NCI-H460 (cell line): ENCODE measurements at places on chromosomes 2 and 18.
A peak's percentile ranks its signal among the peaks of the same experiment; 100 is the strongest.

GRCh38 chr2:174664084-174664759, 66.6 kb upstream of the WIPF1 start:
- no peak for DNase-seq

DNA sequence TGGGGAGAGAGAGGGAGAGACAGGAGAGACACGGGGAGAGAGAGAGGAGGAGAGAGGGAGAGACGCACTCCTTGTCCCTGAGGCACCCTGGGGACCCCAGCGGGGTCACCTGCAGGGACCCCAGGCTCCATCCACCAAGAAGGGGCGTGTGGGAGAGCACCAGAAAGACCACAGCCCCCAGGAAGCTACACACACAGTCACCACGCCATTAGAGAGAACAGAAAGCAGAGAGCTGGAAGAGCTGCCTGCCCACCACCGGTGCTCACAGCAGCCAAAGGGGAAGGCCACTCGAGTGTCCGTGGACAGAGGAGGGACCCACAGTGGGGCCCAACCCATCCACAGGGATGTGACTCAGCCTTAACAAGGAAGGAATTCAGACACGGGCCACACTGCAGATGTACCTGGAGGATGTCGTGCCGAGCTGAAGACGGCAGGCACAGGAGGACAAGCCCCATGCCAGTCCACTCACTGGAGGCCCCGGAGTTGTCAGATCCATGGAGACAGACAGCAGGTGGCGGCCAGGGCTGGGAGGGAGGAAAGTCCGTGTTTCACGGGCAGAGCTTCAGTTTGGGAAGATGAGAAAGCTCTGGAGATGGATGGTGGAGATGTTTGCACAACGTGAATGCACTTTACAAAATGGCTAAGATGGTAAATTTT, 11.5 kb upstream of the NFATC1 start:
- no peak for DNase-seq

GRCh38 chr2:7601990-7602389, 684.8 kb downstream of the RNF144A start:
- no peak for DNase-seq

DNA sequence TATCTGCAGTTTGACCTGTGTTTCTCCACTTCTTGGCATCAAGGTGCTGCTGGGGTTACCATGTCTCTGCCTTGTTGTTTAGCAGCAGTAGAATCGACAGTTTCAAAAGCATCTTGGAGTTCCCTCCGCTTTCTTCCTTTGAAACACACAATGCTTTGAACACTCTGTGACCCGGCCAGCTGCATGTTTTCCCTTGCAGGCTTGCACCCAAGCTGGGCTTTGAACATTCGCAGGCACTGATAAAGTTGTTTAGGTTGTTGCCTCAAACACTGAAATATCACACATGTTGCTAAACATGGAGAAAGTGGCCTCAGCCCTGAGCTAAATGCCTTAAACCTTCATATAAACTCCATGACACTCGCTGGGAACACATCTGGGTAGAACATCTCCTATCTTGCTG, 251.7 kb downstream of the TSN start:
- DNase-seq = no peak

DNA sequence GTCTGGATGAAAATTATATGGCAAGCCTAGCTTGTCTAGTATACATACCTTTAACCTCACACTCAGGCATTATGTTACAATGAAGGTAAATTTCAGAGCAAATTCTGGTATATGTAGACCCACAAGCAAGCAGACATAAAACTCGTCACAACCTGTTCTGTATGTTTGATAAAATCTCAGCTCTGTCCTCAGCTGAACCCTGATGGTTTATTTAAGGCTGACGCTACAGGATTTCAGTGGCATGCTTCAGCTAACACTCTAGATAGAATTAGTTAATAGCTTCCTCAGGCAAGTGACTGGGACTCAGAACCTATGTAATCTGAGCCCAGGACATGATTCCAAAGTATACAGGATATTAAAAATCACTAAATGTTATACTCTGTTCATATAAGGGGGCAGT, 68.2 kb upstream of the MC2R start:
- no peak for DNase-seq

DNA sequence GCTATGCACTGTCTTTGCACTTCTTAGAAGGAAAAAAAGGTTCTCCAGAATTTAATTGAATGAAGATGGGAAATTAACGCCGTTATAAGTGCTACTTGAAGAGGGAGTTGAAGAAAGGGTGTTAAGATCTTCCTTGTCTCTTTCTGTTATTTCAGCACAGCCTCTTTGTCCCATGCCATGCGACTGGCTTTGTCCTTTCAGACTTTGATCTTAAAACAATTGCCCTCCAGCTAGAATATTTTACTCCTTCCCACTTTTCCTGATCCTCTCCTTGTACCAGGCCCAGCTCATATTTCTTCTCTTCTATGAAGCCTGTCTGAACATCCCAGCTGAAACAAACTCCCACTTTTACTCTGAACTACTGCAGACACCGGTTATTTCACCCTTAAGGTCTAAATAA, 51.4 kb downstream of the RAB27B start:
- DNase-seq = no peak

- DNase-seq = no peak
These were observed 12.7 kb upstream of the MTERF4 start for GRCh38 chr2:241114836-241115235.

DNA sequence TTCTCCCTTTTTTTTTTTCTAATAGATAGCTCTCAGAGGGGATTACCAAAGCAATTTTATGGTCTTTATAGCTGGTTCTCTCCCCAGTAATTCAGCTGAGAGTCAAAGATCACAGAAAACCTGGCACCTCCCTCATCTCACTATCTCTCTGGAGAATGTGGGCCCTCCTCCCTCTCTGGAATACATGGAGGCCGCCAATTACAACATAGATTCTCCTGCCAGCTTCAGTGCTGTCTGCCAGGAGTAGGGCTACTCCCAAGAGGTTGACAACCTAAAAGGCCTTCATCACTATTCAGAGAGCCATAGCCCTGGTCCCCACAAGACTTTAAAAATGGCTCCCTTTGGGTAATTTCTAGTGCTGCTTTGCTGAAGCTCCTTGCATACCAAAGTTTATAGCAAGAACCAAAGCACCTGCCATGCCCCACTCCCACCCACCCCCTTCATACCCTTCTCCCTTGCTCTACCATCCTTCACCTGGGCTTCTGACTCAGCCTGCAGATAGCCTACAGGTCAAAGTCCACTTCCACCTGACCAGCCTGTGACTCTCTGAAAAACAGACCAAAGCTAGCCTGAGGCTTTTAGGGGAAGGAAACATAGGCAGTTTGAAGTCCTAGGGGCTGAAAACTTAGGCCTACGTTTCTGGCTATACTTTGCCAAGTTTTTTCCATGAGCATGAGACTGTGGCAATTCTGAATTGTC, 472.3 kb downstream of the TNS1 start:
- DNase-seq = no peak

DNA sequence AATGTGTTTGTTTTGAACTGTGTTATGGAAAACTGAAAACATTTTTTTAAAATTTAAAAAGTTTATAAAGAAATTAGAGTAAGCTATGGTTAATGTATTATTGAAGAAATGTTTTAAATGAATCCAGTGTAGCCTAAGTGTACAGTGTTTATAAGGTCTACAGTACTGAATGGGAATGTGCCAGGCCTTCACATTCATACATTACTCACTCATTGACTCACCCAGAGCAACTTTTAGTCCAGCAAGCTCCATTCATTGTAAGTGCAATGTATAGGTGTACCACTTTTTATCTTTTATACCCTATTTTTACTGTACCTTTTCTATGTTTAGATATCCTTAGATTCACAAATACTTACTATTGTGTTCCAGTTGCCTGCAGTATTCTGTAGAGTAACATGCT, 215.1 kb upstream of the THUMPD2 start:
- peak; percentile 18 for DNase-seq

- no peak for DNase-seq
These were observed 706 bp downstream of the AGPS start for GRCh38 chr2:177393203-177393755.

DNA sequence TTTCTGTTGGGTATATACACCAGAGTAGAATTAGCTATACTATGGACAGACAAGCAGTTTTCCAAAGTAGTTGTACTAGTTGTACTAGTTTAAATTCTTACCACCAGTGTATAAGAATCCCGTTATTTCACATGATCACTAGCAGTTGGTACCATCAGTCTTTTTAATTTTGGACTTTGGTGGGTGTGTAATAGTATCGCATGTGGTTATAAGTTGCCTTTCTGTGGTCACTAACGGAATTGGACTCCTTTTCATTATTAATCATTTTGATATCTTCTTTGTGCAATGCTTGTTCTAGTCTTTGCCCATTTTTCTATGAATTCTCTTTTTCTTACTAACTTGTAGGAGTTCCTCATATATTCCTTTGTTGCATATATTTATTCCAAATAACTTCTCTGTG, 89.8 kb downstream of the ASXL2 start:
- DNase-seq = no peak

DNA sequence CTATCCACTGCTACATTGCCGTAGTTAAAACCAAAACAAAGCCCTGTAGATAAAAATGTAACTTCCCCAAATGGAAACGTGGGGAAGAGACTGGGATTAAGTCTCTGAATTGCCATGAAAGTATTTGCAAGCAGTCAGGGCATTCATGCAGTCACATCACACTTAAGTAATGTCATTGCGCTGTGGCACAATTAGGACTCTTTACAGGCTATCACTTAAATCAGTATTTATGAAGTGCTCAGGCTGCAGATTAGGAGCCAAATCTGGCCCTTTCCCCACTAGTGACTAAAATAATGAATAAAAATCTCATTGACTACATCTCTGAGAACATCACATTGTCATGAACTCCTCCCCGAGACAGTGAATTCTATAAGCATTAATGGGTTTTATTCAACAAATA, 300.9 kb downstream of the ICOS start:
- no peak for DNase-seq

- DNase-seq = no peak
These were observed 17.6 kb upstream of the CASP8 start for GRCh38 chr2:201242571-201243277.

- no peak for DNase-seq
These were observed 207.2 kb downstream of the GALNT13 start for GRCh38 chr2:154078926-154079325.

DNA sequence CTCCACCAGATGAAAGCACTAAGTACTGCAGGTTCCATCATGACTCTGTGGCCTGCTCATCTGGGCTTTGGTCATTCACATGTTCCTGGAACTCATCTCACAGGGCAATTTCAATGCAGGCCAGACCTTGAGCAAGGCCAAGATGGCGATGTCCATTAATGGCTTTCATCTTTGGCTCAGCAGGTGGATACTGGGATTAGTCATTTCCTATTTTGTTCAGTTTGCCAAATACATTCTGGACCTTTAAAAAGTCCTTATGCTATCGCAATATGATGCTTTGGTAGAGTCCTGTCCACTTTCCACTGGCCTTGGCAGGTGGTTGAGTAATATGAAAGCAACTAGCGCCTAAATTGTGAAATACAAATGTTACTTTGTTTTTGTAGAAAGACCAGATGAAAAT, 170.1 kb upstream of the REV1 start:
- no peak for DNase-seq

- no peak for DNase-seq
These were observed 132.4 kb upstream of the TRIB2 start for GRCh38 chr2:12584338-12584737.
